ENCODE measurements at places on chromosomes 5 and 9.

DNA sequence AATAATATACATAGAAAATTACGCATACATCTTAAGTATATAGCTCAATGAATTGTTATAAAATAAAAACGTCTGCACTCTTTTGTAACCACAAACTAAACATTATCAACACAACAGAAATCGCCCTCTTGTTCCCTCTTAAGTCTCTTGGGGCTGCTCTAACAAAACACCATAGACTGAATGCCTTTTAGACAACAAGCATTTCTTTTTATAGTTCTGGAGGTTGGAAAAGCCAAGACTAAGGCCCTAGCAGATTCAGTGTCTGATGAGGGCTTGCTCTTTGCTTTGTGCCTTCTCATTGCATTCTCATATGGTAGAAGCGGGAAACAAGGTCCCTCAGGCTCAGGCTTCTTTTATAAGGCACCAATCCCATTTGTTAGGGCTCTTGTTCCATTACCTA, 4.9 kb upstream of the IFNB1 start:
- no peak for DNase-seq

- no peak for DNase-seq
Observed at GRCh38 chr5:145588113-145588512, 247.0 kb downstream of the PRELID2 start.

GRCh38 chr5:56050551-56051255, 55.9 kb upstream of the IL6ST start:
- no peak for DNase-seq

DNA sequence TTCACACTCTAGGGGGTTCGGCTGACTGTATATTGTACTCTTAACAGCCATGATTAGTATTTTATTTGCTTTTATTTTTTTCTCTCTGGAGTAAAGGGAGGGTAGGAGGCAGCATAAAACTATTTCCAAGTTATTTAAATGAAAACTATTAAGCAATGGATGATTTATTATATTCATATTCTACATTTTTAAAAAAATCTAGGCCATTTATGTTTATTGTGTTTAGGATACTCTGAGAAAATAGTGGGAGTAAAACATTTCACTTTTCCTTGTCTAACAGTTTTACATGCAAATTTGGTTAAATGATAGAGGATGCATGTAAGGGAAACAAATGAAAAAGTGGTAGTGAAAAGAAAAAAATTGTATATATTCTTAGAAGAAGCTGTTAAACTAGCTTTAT, 276.3 kb downstream of the GAS1 start:
- DNase-seq: no peak

DNA sequence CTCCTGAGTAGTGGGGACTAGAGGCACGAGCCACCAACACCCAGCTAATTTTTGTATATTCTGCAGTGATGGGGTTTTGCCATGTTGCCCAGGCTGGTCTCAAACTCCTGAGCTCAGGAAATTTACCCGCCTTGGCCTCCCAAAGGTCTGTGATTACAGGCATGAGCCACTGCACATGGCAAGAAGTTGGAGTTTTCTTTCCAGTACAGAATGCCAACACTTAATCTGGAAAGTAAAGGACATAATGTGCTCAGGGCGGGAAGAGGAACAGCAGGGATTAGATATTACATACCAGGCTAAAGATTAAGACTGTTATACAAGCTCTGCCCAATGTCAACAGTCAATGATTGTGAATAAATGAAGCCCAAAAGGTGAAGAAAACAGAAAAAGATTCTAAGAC, 47.2 kb upstream of the AGXT2 start:
- no peak for DNase-seq

DNA sequence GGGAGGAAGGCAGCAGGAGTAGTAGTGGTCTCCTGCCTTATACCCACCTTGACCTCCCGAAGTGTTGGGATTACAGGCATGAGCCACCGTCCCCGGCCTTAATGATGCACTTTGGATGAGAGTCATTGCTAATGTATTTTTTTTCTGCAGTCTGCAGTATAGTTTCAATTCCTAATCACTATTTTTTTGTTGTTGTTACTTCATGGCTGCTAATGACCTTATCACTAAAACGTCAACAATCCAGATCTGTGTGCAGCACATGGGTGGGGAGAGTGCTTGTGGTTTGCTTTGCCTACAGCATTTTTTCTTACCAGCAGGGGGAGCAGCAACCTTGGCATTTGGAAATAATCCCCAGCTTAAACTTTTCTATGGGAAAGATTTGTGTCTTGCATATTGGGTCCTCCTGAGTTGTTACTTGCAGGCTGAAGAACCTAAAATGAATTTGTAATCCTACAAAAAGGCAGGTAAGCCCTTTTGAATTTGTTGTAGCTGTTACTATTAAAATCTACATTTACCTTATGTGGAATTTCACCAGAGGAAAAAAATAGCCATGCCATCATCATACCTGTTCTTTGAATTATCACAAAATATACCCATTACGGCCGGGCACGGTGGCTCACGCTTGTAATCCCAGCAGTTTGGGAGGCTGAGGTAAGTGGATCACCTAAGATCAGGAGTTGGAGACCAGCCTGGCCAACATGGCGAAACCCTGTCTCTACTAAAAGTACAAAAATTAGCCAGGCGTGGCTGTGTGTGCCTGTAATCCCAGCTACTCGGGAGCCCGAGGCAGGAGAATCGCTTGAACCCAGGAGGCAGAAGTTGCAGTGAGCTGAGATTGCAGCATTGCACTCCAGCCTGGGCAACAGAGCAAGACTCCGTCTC, 6.3 kb upstream of the MED7 start:
- DNase-seq: peak; percentile 50

- no peak for DNase-seq
Observed at GRCh38 chr9:35313916-35314315, 152.1 kb downstream of the UNC13B start.

DNA sequence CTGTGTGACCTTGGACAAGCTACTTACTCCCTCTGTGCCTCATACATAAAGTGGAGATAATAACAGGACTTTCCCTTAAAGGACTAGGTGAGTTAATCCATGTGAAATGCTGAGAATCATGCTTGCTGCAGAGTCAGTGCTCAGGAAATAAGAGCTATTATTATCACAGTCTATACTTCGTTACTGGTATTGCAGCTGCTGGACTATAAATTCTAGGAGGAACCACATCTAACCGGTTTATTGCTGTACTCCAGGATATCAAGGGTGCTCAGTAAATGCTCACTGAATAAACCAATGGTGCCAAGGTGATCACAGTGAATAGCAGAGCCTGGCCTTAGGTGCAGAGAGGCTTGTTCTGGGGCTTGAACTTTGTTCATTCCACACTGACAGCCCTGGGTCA, 69.3 kb downstream of the HSPA4 start:
- DNase-seq: no peak

GRCh38 chr9:82961504-82962125, 101.3 kb downstream of the RASEF start:
- DNase-seq: peak; percentile 83

DNA sequence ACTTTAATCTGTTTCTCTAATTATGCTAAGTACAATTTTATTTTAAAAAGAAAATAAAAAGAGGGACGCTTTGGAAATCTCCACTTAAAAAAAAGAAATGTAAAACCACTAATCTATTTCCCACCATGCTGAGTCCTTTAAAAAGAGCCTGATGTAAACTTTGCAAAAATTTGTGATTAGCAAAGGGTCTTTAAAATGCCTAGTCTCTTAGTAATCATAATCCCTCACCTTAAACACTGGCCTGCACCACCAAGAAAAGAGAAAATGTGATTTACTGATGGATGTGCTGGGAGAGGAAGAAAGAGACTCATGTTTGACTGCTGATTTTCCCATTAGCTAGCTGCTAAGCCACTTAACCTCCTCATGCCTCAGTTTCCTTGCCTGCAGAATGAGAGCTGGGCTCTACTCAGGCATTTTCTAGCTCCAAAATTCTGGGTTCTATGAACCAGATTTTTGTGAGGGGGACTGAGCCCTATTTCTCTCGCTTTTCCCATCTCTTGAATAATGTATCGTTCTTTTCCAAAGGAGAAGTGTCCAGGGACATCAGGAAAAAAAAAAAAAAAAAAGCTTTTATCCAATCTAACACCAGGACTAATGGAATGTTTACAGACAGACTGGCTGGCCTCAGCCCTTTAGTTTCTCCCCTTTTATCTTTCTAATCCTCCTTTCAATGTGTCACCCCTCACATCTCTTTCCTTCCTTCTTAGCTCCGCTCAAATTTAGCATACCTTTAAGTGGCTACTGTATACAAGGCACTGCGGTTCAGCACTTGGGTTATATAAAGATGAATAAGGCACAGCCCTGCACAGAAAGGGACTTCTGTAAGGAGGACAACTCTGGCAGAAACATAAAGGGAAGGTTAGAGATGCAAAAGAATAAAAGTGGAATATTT, 312.4 kb downstream of the ARL15 start:
- no peak for DNase-seq

GRCh38 chr9:129270903-129271431, 92.9 kb upstream of the IER5L start:
- no peak for DNase-seq

DNA sequence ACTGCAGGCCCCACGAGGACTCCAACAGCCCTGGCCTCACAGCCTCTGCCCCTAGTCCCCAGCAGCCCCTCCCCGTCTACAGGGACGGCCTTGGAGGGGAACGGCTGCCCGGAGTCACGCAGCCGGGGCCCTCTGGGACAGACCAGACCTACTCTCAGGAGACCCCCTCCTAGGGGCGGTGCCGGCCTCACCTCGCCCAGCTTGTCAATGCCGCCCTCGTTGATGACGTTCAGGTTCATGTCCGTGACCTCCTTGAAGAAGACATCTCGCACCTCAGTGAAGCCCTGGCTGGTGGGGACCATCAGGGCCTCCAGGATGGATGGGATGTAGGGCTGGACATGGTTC, 58.6 kb downstream of the LRSAM1 start:
- no peak for DNase-seq

DNA sequence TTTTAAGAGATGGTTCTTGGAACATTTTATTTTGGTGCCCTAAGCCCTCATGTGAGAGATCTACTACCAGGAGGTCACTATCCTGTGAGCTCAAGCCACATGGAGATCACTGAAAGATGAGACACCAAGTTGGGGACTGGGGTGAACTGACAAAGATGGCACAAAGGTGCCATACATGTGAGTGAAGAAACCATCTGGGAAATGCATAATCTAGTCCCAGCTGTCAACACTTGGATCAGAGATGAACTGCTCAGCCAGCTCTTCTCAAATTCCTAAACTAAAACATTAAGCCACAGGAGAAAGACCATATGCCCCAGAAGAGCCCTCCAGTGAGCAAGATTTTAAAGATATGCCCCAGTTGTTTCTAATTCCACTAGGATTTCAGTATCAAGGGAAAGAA, 22.2 kb upstream of the MYOT start:
- no peak for DNase-seq

DNA sequence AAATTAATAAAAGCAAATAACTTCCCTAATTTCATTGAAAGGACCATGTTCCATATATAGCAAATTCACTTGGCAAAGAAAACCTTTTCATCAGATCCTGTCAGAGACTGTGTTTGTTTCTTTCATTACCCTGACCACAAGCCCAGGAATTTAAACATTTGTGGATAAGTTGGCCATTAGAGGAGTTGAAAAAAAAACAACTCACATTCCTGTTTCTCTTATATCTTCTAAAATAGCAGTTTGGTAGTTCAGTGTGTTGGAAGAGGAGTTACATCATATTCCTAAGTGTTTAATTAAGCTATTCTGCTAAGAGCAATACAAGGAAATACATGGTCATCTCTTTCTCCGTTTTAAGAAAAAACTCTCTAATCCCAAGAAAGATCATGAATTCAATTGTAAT, 505.6 kb downstream of the TLE1 start:
- no peak for DNase-seq

- no peak for DNase-seq
Observed at GRCh38 chr5:96458176-96458575, 25.1 kb upstream of the PCSK1 start.

DNA sequence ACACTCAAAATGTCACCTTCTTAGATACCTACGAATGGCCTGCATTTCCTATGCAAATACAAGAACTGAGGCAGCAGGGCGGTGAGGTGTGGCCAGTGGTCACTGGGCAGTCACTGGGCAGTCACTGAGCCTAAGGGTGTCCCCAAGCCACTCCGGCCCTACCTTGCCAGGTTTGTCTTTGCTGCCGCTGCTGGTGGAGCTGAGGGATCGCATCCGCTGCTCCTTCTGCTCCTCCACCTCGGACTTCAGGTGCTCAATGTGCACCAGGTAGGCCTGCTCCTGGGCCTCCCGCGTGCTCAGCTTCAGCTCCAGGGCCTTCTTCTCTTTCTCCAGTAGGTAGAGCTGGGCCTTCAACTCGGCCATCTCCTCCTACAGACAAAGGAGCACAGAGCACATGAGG, 72.3 kb downstream of the DCP2 start:
- DNase-seq: no peak

DNA sequence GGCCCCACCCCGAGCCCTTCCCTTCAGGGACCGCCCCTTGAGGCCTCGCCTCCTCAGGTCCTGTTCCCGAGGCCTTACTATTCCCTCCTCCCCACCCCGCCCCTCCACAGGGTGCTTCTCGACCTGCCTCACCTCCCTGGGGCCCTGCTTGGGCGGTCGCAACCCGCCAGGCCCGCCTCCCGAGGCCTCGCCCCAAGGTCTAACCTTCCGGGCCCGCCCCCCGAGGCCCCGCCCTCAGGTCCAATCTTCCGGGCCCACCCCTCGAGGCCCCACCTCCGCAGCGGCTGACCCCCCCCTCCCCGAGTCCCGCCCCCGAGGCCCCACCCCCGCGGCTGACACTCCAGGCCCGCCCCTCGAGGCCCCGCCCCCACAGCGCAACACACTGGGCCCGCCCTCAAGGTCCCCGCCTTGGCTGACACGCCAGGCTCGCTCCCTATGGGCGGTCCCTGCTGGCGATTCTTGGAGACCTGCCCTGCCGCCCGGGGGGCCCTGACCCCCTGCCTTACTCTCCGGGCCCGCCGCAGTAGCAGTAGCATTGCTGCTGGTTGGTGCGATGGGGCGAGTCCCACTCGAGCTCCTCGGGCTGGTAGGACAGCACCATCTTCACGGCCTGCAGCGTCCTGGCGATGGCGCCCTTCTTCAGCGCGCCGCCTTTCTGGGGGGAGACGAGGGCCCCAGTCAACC, 8.2 kb downstream of the PHF19 start:
- DNase-seq: no peak

DNA sequence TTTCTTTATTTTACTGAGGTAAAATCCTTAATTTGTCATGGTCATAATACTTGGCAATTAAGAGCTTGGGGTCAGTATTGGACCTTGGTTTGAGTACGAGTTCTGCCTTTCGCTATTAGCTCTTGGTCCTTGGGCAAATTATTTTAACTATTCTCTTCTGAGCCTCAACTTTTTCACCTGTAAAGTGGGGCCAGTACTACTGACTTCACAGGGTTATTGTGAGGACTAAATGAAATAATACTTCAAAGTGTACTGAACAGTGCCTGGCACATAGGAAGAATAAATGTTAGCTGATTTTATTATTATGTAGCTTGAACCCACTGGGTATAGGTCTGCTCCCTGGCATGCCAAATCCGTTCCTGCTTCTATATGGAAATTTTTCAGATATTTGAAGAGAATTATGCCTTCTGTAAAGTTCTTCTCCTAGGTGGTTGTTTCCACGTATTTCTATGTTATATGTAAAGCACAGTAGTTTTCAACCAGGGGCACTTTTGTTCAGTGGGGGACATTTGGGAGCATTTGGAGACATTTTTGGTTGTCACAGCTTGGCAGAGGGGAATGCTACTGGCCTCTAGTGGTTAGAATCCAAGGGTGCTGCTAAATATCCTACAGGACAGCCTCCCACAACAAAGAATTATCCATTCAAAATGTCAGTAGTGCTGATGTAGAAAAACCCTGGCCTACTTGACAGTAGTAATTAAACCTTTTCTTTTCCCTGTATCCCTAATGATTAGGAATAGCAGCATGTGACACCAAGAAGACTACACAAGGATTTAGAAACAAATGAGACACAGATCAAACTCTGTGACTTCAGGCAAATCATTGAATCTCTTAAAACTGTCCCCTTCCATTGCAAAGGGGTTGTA, 4.5 kb downstream of the RCL1 start:
- peak; percentile 65 for DNase-seq
